ENCODE measurements at places on chromosomes 4 and X.

DNA sequence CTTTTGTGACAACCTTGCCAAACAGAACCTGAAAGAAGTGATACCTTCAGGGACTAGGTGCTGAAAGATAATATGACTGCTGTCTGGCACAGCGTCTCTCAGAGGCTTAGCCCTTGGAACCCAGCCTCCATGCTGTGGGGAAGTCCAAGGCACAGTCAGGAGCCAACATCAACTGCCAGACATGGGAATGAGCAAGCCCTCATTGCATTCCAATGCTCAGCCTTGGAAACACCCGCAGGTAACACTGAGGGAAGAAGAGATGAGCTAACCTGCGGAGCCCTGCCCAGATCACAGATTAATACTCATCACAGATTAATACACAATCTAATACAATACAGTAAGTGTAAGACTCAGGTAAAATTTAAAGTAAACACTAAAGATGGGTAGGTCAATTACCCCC, 31.5 kb downstream of the LDB2 start:
- no peak for DNase-seq

- DNase-seq: no peak
Observed at GRCh38 chr4:1154523-1155182, 17.7 kb downstream of the SPON2 start.

DNA sequence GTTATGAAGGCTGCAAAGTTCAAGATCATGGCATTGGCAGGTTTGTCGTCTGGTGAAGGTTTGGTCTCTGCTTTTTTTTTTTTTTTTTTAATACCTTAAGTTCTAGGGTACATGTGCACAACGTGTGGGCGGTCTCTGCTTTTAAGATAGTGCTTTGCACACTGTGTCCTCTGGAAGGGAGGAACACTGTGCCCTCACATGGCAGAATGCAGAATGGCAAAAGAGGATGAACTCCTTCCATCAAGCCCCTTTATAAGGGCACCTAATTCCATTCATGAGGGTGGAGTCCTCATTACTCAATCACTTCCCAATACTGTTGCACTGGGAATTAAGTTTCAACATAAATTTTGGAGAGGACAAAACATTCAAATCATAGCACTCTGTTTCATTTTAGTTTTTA, 101.4 kb downstream of the GLRA2 start:
- DNase-seq: no peak

- no peak for DNase-seq
Observed at GRCh38 chrX:154433605-154434004, 3.3 kb upstream of the GDI1 start.

GRCh38 chr4:170705907-170706306, 616.2 kb upstream of the AADAT start:
- no peak for DNase-seq

DNA sequence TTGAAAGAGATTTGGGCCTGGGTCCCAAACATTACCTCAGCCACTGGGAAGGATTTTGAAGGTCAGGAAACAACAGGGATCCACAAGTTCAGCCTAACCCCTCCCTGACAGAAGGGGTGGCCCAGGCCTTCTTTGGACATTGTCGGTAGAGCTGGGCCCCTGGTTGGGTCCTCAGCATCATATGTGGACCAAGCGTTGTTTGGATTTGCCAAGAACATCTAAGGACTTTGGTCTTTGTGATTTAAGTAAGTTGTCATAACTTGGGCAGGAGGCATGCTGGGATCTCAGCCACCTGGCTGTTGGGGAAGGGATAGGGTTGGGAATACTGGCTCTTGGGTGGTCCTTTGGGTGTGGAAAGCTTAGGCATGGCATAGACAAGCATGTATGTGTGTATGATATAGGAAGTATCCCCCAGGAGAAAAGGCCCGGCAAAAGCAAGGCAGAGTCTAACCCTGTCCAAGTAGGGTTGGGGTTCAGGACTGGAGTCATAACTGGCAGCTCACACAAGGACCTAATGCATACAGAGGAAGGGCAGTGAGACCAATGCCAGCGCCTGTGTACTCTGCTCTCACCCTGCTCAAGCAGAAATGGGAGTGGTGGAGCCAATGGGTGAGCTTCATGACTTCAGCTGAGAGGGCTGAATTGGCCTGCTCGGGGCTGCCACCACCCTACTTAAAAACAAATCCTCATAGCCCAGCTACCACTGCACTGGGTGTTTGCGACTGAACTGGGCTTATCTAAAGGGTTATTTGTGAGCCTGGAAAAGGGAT, 102.8 kb downstream of the RTL5 start:
- no peak for DNase-seq

GRCh38 chr4:8649631-8650361, 57.2 kb downstream of the CPZ start:
- DNase-seq: no peak

DNA sequence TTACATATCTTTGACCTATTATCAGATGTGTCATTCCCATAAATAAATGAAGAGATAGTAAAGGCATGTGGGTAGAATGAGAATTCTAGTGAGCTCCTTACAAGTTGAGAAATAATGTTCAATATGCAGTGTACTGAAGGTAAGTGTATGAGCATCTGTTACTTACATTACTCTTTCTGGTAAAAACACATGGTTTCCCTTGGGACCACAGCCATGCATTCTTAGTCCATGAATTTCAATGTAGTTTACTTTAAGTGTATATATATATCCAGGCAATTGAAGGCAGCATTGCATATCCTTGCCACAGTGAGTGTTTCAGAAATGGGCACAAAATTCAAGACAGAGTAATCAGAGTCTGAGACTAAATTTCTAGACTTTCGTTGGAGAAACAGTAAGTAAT, 277.2 kb downstream of the CXXC4 start:
- DNase-seq: no peak

DNA sequence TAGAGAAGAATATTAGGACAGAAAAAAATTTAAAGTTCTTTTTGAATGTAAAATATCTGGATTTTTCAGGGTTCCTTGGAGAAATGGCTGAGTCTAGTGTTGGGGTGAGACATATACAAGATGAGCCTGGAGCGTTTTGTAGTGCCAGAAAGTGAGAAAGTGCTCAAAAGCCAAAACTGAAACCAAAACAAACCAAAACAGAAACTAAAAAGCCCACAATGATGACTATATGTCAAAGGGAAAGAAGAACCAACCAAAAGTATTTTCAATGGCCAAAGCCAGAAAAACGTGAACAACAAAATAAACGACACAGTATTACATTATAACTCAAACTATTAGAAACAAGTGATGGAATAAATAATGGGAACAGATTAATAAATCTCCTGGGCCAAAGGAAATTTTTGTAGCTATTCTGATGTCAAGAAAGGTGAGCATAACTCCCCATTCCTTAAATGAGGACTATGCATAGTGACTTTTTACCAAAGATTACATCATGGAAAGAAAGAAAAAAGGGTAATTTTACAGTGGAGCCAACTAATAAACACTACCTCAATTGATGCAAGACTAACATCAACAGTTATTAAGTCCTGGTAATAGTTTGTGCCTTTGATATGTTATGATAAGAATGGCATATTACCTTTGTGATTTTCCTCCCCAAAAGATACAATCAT, 1137.6 kb downstream of the C4orf33 start:
- no peak for DNase-seq

GRCh38 chr4:1210971-1211370, 38.0 kb downstream of the CTBP1 start:
- DNase-seq: peak; percentile 15

GRCh38 chr4:20831746-20832145, 131.5 kb downstream of the PACRGL start:
- DNase-seq: no peak

GRCh38 chrX:154797006-154797405, 8.3 kb downstream of the MPP1 start:
- DNase-seq: no peak

- DNase-seq: no peak
Observed at GRCh38 chr4:48752246-48752645, 27.8 kb downstream of the FRYL start.

DNA sequence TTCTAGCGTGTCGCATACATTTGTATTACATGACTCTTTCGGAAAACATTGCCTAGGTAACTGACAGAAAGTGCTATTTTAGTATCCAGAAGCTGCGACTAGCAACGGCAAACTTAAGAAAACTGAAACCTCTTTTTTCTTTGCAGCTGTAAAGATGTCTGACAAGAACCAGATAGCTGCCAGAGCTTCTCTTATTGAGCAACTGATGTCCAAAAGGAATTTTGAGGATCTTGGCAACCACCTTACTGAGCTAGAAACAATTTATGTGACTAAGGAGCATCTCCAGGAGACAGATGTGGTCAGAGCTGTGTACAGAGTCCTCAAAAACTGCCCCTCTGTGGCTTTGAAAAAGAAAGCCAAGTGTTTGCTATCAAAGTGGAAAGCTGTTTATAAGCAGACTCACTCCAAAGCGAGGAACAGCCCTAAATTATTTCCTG, 9.4 kb downstream of the TCEANC start:
- no peak for DNase-seq

DNA sequence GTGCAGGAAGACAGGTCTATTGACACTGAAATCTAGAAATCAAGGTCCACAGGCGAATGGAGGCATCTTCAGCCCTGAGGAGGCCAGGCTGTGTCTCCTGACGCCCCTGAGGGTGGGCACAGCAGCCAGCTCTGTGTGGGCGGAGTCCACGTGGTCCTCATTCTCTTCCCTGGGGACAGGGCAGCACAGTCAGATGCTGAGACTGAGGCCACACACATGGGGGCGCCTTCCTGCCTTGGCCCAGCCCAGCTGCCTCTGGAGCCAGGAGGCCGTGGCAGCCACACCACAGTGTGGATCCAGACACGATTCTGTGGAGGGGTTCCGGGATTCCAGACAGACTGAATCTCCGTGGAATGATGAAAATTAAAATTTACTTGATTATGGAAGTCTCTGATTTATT, 20.8 kb downstream of the FGFR3 start:
- no peak for DNase-seq

DNA sequence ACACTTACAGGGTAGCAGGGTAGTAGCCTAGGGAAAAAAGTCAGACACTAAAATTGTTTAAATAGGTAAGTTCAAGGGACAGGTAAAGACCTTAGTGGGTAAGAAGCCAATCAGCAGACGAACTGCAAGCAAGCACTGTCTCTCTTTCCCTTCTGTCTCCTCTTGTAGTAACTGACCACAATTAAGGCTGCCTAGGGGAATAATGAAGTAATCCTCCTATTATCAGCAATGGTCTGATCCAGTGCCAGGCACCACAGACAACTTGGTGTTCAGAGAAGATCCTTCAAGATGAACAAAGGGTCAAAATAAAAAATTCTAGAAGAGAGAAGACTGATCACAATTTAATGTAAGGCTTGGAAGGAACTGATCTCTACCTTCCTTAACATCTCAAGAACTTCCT, 62.9 kb downstream of the ELOVL6 start:
- no peak for DNase-seq

DNA sequence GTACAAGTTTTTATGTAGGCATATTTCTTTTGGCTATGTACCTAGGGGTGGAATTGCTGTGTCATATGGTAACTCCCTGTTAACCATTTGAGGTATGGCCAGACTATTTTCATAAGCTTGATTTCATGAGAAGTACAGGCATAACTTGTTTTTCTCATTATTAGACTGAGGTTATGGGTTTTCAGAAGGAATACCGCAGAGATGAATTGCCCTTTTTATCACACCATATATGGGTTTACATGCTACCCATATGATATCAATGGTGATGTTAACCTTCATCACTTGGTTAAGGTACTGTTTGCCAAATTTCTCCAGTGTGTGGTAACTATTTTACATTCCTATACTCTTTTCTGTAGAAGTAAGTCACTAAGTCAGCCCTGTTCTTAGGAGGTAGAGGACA, 23.5 kb downstream of the RAB40A start:
- DNase-seq: no peak

DNA sequence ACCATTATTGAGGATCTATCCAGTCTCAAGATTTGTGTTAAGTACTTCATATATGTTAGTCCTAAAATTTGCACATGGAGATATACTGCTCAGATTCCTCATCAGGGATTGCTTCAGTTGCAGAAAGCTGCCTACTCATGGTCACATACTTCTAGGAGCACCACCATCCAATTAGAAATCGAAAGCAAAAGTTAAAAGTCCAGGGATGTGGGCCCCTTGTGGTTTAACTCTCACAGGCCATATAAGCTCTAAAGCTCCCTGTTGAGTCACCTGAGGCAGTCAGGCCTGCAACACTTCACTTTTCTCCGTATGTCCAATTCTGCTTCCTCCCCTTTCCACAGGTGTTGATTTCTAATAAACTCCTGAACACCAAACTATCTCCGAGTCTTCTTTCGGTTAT, 84.2 kb downstream of the CNOT6L start:
- DNase-seq: no peak

DNA sequence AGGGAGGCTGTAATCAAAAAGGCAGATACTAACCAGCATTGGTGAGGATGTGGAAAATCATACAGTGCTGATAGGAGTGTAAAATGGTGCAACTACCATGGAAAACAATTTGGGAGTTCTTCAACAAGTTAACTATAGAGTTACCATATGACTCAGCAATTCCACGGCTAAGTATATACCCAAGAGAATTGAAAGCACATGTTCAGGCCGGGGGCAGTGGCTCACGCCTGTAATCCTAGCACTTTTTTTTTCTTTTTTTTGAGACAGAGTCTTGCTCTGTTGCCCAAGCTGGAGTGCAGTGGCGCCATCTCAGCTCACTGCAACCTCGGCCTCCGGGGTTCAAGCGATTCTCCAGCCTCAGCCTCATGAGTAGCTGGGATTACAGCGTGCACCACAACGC, 15.0 kb upstream of the CD99L2 start:
- DNase-seq: no peak

DNA sequence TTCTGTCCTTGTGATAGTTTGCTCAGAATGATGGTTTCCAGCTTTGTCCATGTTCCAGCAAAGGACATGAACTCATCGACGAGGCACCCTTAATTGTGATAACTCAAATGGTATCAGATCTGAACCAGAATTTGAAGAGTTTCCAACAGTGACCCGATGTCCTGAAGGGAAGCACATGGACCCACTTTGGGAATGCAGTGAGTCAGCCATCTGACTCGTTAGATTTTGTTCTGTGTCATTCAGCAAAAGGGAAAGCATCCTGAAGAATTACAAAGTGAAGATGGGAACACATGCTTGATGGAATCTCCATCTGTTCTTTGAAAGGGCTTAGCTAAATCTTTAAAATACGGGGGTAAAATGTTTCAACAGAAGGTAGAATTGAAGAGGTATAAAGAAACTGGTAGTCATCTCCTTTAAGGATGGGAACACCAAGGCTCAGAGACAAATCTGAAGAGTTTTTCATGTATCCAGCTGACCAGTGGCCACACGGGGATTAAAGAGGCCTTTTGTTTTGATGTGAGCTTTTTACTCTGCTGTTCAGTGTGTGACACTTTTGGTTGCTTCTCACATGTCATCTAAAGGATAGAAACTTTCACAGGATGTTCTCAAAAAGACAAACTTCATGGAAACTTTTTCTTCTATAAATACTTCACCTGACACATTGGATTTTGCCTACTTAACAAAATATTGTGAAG, 393.8 kb downstream of the INPP4B start:
- no peak for DNase-seq

- DNase-seq: no peak
Observed at GRCh38 chr4:108315694-108316093, 147.0 kb upstream of the LEF1 start.

Measured in CD8-positive, alpha-beta memory T cell (primary cell).